Activated CD4-positive, alpha-beta T cell treated with anti-CD3 and anti-CD28 coated beads, Interleukin-2, amount 10 ng/mL, durations not matched to agents 24 days and 14 days (primary cell): ENCODE measurements at places on chromosomes 11 and 22. TPM values are rescaled to one million over a fixed set of nuclear protein-coding genes. Genes with fewer than 3 reads are reported as not detected.

The SYT13 gene
- not detected in 2 replicates for total RNA-seq

The UBQLNL gene
- not detected in 2 replicates for total RNA-seq

The RNASEH2C gene
- total RNA-seq: 86.4 and 100.0 TPM in 2 replicates

The CAT gene
- 17.4 and 19.0 TPM in 2 replicates for total RNA-seq
